Glomerular endothelial cell (primary cell): ENCODE measurements at places on chromosomes 13 and 19.

- DNase-seq: no peak
Measured at GRCh38 chr13:49812812-49813211, 20.3 kb upstream of the KPNA3 start.

- DNase-seq: no peak
Measured at GRCh38 chr13:33158271-33158670, 127.3 kb downstream of the STARD13 start.

DNA sequence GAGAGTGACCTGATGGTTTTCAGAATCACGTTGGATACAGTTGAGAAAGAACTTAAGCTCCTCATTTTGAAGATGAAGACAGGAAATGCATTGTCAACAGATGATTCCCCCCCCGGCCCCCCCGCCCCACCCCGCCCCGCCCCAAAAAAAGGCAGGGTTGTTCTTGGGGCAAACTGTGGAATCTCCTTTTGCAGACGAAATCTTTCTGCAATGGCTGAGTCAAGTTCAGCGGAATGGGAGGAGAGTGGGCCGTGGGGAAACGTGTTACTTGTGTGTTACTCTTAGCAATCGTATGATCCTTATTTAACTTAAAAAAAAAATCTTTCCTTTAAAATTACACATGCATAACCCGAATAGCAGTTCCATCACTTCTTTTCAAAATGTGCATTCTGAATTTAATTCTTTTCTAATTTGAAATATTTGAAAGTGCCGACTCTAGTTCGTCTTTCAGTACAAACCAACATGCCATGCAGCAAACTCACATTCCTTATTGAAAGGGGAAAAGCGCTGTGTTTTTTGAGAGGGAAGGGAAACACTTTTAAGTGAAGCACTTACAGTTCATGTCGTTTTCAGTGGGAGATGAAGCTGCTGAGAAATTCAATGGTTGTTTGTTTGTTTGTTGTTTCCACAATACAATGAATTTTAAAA lies 348.5 kb upstream of the ARGLU1 start:
- DNase-seq: no peak

DNA sequence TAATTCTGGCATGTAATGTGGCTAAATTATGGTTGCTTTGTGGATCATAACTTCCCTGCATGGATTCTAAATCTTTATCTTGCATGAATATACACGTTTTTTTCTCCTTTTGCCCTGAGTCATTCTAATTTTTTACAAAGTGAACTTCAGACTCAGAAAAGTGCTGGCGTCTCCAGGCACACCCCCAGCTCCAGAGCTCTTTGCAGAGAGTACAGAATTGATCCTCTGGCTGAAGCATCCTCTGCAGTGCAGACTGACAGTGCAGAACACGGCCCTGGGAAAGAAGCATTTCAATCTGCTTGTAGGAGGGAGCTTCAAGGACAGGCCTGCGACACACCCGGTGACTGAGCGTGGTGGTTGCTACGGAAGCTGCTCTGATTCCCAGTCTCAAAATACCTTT lies 228.1 kb downstream of the FGF9 start:
- DNase-seq: no peak

- no peak for DNase-seq
Measured at GRCh38 chr19:8466018-8466417, 21.2 kb downstream of the HNRNPM start.
